ENCODE measurements at places on chromosomes 7 and 10. TPM values are rescaled to one million over a fixed set of nuclear protein-coding genes. Genes with fewer than 3 reads are reported as not detected.
A peak's percentile ranks its signal among the peaks of the same experiment; 100 is the strongest.

DNA sequence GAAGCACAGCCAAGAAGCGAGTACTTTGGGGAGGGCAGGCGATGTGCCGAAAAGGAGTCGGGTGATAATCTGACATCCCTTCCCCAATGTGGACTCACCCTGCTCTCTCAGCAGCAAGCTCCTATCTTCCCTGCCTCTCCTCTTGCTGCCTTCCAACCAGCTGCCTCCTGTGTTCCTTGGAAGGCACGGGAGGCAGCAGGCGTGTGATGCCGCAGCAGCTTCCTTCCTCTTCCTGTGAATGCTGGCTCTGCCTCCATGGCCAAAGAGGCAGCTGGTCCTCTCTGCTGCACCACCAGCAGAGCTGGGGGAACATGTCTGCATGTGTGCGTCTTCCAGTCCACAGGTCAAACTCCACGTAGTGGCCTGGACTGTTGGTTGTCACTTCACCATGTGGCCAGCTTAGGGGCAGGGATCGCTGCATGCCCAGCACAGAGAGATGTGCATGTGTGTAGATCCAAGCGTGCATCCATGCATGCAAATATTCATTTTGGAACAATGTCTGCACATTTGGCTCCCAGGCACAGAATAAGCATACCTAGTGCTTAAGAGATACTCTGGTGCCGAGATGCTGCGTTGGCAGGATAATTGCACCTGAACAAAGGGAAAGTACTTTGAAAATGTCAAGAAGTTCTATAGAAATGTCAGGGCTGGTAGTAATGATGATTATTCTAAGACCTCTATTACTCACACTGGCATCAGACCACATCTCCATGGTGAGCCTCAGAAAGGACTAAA is 499.8 kb downstream of the PLXNA4 start:
- no peak for DNase-seq

DNA sequence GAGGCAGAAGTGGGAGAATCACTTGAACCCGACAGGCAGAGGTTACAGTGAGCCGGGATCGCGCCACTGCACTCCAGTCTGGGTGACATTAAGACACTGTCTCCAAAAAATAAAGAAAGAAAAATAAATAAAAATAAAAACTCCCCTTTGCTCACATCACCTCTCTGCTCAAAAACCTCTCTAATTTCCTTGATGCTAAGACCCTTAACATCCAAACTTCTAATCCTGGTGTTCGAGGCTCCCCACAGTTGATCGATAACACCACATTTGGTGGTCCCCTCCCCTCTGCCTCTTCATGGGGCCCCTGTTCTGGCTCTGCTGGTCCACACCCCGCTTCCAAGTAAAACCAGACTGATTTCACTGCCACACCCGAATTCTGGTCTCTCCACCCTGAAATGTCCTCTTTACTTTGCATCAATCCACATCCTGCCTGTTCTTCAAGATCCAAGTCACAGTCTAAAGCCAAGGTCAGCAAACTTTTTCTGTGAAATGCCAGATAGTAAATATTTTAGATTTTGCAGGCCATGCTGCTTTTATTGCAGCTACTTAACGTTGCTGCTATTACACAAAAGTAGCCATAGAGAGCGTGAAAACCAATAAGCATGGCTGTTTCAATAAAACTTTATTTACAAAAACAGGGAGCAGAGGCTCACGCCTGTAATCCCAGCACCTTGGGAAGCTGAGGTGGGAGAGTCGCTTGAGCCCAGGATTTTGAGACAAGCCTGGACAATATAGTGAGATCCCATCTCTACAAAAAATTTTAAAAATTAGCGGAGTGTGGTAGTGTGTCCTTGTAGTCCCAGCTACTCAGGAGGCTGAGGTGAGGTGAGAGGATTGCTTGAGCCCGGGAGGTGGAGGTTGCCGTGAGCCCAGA is 11.8 kb downstream of the MOSPD3 start:
- DNase-seq, result no peak

DNA sequence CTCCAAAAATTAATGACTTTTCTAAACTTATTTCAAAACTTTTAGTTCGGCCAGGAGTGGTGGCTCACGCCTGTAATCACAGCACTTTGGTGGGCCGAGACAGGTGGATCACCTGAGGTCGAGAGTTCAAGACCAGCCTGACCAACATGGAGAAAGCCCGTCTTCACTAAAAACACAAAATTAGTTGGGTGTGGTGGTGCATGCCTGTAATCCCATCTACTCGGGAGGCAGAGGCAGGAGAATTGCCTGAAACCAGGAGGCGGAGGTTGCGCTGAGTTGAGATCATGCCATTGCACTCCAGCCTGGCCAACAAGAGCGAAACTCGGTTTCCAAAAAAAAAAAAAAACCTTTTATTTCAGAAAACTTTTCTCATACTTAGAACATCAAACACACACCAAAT is 8.3 kb downstream of the NAMPT start:
- DNase-seq, result no peak

GRCh38 chr10:73247509-73248258 is 629 bp upstream of the DNAJC9 start:
- DNase-seq, result no peak

- no peak for DNase-seq
These were observed 179.5 kb upstream of the LRGUK start for GRCh38 chr7:133947458-133948254.

- peak; percentile 11 for DNase-seq
These were observed 27.2 kb downstream of the CCM2 start for GRCh38 chr7:45026984-45027773.

- DNase-seq, result no peak
These were observed 196.1 kb downstream of the NSUN6 start for GRCh38 chr10:18455086-18455884.

GRCh38 chr10:116053910-116054309 is 219.1 kb downstream of the GFRA1 start:
- no peak for DNase-seq

DNA sequence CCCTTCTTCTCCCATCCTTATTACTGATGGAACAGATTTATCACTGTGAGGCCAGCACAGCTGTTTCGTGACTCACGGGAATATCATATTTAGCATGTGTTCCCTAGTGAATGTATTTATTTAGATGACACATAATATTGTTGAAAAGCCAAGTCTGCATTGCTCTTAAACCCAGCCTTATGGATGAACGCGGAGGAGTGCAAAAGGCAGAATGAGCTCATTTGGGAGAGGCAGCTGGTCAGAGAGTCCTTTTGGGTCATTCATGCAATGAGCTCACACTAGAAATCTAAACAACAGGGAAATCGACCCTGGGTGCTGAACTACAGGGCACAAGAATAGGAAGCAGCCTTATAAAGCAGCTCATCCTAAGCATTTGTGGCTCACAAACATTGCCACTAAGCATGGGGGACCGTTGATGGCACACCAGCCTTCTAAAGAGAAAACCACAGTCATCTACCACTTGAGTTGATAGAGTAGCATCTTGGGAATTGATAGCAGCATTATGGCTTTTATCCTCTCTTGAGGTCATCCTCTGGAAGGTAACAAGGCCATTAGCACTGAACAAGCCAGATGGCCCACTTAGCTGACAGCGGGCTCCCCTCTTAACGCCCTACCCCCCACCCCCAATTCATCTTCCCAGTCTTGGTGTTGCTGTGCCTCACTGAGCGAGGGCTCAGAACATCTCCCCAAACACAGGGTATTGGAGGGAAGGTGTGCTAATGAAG is 32.9 kb upstream of the SDK1 start:
- DNase-seq, result peak; percentile 99

DNA sequence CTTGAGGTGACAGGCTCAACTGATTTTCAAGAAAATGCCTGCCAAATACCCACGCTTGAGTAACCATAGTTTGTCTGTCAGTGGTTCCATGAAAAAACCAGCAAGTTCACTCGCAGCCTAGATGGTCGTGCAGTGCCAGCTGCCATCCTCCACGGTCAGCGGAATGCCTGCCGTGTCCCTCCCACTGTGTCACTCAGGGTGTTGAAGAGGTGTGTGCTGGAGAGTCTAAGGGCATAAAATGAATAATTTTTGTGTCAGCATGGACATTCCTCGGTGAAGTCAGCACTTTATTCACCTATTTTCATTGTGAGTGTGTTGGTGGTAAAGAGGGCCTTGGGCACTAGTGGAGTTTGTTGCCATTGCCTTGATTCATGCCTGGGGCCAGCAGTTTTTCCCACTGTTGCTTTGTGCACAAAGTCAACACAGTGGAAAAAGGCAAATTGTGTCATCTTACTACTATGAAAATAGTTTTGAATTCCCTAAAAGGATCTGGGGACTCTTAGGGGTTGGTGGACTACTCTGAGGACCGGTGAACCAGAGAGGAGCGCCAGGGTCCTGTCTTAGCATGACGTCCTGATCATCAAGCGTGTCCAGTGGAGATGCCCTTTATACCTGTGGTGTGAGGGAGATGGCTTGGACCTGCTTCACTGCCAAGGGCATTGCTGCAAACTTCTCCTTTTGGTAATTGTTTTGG is 17.6 kb downstream of the MINDY4 start:
- no peak for DNase-seq

GRCh38 chr7:157310676-157311185 is 26.1 kb upstream of the DNAJB6 start:
- DNase-seq, result no peak

DNA sequence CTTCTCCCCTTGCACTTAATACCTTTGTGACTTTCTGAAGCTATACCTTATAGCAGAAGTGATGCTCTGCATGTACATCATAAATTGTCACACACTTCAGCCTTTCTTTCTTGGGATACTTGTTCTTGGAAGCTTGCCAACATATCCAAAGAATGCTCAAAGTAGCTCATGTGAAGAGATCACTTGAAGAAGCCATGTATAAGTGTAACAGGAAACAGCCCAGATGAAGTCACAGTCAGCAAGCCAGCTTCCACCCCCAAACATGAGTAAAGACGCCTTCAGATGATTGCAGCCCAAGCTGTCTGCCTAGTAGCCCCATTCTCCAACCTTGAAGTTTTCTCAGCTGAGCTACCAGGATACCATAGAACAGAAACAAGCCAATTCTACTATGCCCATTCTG is 50.9 kb downstream of the DGKB start:
- no peak for DNase-seq

- DNase-seq, result no peak
These were observed 8.0 kb downstream of the GET4 start for GRCh38 chr7:884191-885003.

DNA sequence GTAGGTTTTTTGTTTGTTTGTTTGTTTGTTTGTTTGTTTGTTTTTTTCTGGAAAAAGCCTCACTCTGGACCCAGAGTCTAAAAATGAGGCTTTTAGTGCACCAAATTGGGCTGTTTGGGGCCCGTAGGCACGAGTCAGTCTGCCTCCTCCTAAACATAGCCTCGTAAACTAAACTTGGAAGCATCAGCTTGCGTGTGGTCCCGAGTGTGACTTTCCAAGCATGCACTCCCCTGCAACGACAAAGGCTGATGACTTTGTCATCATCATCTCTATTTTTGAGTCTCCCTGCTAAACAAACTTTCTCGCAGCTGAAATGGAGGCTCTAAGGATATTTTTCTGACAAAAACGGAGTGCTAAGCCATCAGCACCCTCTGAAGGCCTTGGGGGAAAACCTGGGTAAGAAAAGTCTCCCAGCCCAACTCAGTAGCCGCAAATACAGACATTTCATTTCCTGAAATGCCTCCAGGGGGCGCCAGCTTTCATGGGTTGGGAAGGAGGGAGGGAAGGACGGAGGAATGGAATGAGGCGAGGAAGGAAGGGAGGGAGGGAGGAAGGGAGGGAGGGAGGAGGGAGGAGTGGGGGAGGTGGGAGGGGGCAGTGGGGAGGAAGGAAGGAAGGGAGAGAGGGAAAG is 245.9 kb downstream of the KCNMA1 start:
- DNase-seq, result peak; percentile 62

DNA sequence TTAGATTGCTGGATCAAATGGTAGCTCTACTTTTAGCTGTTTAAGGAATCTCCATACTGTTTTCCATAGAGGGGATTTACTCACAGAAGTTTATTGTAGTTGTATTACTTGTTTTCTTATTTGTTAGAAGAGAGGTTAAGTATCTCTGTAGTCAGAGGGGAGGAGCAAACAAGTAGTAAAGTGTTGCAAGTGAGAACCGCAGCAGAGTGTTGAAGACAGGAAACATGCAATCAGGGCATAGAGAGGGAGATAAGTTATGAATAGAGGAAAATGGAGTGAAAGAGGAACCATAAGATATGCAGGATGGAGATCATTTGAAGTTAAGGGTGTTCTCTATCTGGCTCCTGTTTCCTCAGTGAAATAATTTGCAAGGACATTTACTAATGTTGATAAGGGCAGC is 331.4 kb upstream of the TMEM229A start:
- DNase-seq, result no peak

DNA sequence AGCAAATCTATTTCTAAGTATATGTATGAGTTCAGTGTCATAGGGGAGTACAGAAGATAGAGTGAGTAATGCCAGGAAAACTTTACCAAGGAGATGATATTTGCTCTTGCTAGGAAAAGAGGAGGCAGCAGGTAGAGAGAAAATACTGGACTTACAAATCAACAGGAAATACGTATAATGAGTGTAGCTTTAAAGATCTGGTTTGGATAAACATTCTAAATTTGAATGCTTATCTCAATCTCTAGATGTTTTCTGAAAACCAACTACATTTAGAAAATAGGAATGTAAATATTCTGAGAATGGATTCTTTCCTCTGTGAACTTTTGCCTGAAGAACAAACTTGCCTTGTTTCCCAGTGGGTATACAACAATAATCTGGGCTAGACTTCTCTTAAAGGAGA is 46.9 kb upstream of the GNAI1 start:
- DNase-seq, result no peak

DNA sequence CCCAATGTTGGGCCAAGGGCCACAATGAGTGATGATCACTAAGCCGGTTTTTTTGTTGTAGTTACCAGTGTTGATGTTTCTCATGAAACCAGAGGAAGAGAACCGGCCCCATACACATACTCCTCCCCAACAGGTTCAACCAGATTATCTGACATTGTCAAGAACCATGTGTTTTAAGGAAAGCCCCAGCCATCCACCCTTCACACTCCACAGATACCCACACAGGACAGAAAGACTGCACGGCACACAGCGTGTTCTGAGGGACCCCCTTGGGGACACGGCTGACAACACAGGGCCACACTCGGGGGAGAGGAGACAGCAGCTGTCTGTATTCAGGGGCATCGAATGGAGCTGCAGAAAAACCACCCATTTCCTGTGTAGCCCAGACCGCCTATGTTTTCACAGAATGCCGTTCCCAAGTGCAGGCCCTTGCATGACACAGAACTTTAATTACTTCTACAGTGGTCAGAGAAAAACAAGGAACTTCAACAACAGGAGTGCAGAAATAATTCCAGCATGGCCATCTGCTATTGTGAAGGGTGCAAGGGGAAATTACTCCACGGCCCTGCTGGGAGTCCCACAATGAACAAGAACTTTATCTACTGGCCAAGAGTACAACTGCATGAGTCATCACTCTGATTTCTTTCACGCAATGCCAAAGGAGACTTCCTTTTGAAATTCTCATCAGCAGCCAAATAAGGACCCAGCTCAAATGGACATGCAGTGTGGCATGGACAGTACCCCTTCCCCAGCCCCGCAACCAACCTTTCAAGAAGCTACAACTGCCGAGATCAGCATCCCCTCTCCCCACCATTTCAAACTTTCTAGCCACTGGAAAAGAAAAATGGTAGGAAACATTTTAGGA is 2.3 kb downstream of the KLF6 start:
- DNase-seq, result peak; percentile 95

- DNase-seq, result no peak
These were observed 418.7 kb downstream of the MAGI2 start for GRCh38 chr7:79034730-79035129.

The SOSTDC1 gene
- 0.14 TPM for total RNA-seq

The OR2A5 gene
- total RNA-seq, result not detected

The NUPR2 gene
- total RNA-seq, result not detected

The KCND2 gene
- 0.30 TPM for total RNA-seq

The UTF1 gene
- 0.18 TPM for total RNA-seq

The ZWINT gene
- total RNA-seq, result 6.2 TPM

The TRIM73 gene
- total RNA-seq, result 6.1 TPM

The ST8SIA6 gene
- total RNA-seq, result not detected

The KAZALD1 gene
- total RNA-seq, result 9.6 TPM
